ENCODE measurements at places on chromosomes 13 and 19. TPM values are rescaled to one million over a fixed set of nuclear protein-coding genes. Genes with fewer than 3 reads are reported as not detected.

ZNF132 gene
- total RNA-seq: 7.2 TPM

FAM83E gene
- not detected for total RNA-seq

ZNF578 gene
- total RNA-seq: 4.2 TPM

SLITRK5 gene
- 0.54 TPM for total RNA-seq

PVR gene
- total RNA-seq: 34.4 TPM

C1QTNF9B gene
- not detected for total RNA-seq

DNA sequence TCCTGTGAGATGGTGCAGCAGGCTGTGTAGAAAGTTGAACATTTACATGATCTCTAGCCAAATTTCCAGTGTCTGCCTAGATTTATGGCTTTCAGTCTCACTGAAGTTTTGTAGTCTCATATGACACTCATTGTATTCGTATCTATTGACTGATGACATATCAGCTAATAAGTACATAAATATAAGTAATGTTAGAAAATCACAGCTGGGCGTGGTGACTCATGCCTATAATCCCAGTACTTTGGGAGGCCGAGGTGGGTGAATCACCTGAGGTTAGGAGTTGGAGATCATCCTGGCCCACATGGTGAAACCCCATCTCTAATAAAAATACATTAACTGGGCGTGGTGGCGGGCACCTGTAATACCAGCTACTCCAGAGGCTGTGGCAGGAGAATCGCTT lies 54.7 kb upstream of the HTR2A start:
- ATAC-seq: no peak

- no peak for ATAC-seq
Observed at GRCh38 chr13:45367358-45367757, 26.4 kb upstream of the TPT1 start.

- no peak for ATAC-seq
Observed at GRCh38 chr13:100530671-100531213, 57.8 kb downstream of the GGACT start.

- no peak for ATAC-seq
Observed at GRCh38 chr19:18339723-18340122, 675 bp upstream of the PGPEP1 start.

DNA sequence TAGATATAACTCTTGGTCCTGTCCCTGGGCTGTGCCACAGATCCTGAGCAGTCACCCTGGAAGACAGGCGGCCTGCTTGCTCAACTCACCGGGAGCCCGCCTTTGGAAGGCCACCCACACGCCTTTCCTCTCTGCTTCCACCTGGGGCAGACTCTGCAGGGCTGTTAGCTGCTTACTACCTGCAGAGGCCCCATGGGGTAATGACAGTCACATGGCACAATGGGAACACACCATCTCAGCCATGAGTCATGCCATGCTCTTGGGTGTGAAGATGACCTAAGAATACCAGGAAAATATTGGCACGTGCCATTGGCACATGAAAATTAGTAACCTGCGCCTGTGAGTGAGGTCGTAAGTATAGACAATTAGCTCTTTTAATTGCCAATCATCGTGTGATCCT lies 108.6 kb downstream of the COL4A2 start:
- ATAC-seq: no peak

GRCh38 chr19:3006075-3006767 lies 22.9 kb downstream of the TLE2 start:
- no peak for ATAC-seq

DNA sequence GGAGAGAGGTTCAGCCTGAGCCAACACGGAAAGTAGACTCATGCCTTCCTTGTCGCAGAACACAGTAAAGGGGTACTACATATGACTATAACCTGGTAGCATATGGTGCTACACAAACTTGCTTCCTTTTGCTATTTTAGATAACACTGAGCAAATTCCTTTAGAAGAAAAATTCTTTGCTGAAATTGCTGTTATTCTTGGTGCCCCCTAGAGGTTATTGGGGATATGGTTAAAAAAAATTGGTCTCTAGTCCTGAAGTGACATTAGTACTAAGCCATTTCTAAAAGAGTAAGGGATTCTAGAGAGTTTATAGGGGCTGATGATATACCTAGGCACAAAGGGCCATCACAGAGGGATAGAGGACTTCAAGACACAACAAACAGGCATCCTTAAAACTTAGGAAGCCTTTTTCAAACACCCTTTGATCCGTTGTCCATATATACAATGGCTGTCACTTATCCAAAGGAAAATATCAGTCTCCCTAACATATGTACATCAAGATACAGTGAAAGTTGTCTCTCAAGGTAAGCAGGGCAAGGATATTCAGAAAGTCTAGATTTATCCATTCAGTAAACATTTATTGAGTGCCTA lies 13.9 kb upstream of the HS6ST3 start:
- no peak for ATAC-seq

DNA sequence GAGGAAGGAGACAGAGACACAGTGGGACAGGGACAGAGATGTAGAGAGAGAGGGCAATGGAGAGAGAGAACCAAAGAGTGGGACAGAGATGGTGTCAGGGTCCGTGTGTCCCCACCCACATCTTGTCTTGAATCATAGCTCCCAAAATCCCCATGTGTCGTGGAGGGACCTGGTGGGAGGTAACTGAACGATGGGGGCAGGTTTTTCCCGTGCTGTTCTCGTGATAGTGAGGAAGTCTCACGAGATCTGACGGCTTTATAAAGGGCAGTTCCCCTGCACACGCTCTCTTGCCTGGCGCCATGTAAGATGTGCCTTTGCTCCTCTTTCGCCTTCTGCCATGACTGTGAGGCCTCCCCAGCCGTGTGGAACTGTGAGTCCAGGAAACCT lies 7.5 kb upstream of the PLA2G4C start:
- ATAC-seq: no peak

DNA sequence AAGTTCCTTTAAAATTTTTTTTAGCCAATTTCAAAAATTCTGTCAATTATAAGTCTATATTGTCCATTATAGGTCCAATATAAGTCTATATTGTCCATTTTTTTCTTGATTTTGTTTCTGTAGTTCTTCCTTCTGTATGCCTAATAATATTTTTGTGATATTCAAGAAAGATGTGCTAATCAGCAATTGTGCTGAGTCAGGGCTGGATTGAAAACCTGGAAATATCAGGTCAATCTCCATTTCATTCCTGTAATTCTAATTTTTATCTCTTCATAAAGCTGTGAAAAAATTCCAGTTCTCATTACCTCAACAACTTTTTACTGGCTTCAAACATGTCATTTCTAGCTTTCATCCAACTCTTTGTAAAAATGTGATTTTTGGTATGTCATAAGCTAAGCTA lies 353.7 kb downstream of the SLITRK6 start:
- ATAC-seq: no peak

- no peak for ATAC-seq
Observed at GRCh38 chr13:85197431-85197830, 601.8 kb downstream of the SLITRK6 start.

- ATAC-seq: no peak
Observed at GRCh38 chr13:19834704-19835103, 28.7 kb downstream of the ZMYM5 start.

- ATAC-seq: no peak
Observed at GRCh38 chr13:98013241-98013640, 59.8 kb downstream of the IPO5 start.

DNA sequence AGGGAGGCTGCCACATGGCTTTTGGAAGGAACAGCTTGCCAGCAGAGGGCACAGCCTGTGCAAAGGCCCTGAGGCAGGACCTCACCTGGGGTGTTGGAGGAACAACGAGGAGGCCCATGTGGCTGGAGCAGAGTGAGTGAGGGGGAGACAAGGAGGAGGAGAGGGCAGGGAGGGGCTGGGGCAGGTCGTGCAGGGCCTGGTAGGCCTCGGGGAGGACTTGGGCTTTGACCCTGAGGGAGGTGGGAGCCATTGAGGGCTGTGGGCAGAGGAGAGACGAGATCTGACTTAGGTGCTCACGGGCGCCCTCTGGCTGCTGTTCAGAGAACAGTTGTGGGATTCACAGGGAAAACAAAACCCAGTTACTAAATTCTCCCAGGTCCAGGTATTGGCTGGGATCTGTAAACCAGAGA lies 25.2 kb downstream of the ZNRF4 start:
- ATAC-seq: no peak

- ATAC-seq: no peak
Observed at GRCh38 chr19:55492362-55492944, 4.2 kb downstream of the SSC5D start.

DNA sequence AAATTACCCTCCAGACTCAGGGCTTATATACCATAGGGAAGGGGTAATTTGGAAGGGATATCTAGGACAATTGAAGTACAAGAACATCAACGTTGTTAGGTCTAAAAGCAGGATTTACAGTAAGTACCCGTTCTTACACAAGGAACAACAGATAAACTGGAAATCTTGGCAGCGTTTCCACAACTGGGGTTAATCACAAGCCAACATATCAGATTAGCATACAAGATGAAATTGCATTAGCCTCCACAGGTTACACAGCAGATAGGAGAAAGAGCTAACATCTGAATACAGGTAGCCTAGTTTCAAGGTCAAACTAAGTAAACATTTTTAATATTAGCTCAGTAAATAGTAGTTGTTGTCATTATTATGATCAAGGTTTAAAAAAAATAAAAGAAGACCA lies 1214.0 kb upstream of the PCDH20 start:
- no peak for ATAC-seq
